ENCODE measurements at places on chromosomes 6 and 20.

GRCh38 chr6:93424303-93425064 is 5.1 kb upstream of the EPHA7 start:
- no peak for DNase-seq

GRCh38 chr20:58096880-58097423 is 131.5 kb downstream of the ANKRD60 start:
- no peak for DNase-seq

DNA sequence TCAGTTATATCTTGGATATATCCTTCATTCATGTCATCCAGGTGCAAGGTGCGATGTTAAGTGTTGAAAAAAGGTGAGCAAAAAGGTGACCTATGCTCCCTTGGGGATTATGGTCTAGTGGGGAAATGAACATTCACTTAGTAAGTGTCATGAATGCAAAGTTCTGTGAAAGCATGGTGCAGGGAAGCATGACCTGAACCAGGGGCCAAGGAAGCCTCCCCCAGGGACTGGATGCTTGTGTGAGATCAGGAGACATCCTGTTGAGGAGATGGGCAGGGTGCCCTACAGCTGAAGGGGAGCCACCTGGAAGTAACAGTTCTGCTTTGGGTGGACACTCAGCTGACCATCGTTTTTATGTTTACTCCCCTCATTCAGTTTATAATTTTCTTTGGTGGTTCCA is 179.5 kb downstream of the SYNDIG1 start:
- DNase-seq = no peak

GRCh38 chr6:115582386-115582785 is 478.3 kb downstream of the FRK start:
- no peak for DNase-seq

- no peak for DNase-seq
Observed at GRCh38 chr20:46122071-46122470, 4.0 kb downstream of the CD40 start.

DNA sequence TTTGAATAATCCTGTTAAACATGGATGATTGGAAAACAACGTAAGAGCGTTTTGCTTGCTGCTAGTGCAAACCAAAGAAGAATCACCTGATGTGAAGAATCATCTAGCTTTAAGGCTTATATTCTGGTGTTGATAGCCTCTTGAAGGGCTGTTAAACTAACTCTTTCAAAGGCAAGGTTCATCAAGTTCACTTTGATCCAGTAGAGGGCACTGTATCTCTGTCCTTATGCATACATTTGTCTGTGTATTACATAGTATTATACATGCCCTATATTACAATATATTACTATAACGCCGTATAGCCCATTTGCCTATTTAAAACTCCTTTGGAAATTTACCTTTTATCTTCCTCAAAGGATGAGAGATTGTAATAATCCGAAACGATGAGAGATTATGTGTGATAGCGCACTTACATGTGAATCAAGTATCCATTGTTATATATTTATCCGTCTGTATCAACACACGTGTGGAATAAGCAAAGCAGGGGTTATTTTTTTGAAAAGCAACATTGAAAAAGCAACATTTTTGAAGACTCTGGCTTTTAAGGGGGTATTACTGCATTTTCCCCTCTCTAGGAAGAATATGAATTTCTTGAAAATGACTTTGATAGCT is 50.8 kb upstream of the NRN1 start:
- peak; percentile 54 for DNase-seq

DNA sequence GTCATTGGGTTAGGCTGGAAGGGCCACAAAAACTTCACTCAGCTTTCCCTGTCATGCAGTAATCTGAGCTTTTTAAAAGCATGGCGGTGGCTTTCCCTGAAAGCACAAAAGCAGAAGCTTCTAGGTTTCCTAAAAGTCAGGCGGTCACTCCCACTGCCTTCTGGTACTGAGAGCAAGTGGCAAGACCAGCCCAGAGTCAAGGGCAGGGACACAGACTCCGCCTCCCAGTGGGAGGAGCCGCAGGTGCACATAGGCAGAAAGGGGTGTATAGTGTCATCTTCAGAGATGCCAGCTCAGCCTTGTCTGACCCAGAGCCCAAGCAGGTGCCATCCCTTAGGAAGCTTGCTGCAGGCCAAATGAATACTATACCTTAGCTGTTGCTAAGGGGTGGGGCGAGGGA is 18.0 kb upstream of the PACSIN1 start:
- DNase-seq = no peak

GRCh38 chr6:37306624-37307222 is 47.1 kb upstream of the RNF8 start:
- DNase-seq = no peak
